ENCODE measurements at places on chromosomes 16 and 17. TPM values are rescaled to one million over a fixed set of nuclear protein-coding genes. Genes with fewer than 3 reads are reported as not detected.

The RPRML gene
- not detected for total RNA-seq

The MRPL58 gene
- 52.6 TPM for total RNA-seq

The SMPD3 gene
- total RNA-seq: 2.4 TPM

The WFDC1 gene
- total RNA-seq: 1.6 TPM

The LPO gene
- total RNA-seq: not detected

The SPNS3 gene
- total RNA-seq: not detected

The BICDL2 gene
- total RNA-seq: 12.1 TPM

The TBC1D3I gene
- not detected for total RNA-seq

The PLCG2 gene
- total RNA-seq: 9.2 TPM

The C17orf78 gene
- not detected for total RNA-seq

The LDHD gene
- 20.5 TPM for total RNA-seq

The DHX58 gene
- 9.1 TPM for total RNA-seq

The IL34 gene
- total RNA-seq: 5.0 TPM

The KRT12 gene
- total RNA-seq: not detected

The KRTAP16-1 gene
- total RNA-seq: not detected

The GPR179 gene
- under 0.01 TPM for total RNA-seq

The STH gene
- total RNA-seq: not detected

The GUCY2D gene
- not detected for total RNA-seq

The CES3 gene
- 1.3 TPM for total RNA-seq

The NHERF2 gene
- 77.1 TPM for total RNA-seq

The HIC1 gene
- total RNA-seq: 23.2 TPM

The TANGO6 gene
- 20.5 TPM for total RNA-seq

The VAT1 gene
- 125 TPM for total RNA-seq

The ZDHHC1 gene
- total RNA-seq: 33.3 TPM

The TP53TG3D gene
- total RNA-seq: 0.22 TPM

The MYH11 gene
- total RNA-seq: 63.2 TPM

The HSF5 gene
- 0.10 TPM for total RNA-seq

The EVPLL gene
- 0.89 TPM for total RNA-seq

The KRTAP1-5 gene
- not detected for total RNA-seq

The AHSP gene
- total RNA-seq: not detected

The MT1G gene
- total RNA-seq: 724 TPM

The CDH1 gene
- total RNA-seq: 287 TPM

The FN3K gene
- 13.3 TPM for total RNA-seq

The ADGRG3 gene
- total RNA-seq: 14.2 TPM

The FOXN1 gene
- total RNA-seq: not detected

The TNK1 gene
- total RNA-seq: 17.9 TPM

The ACAP1 gene
- total RNA-seq: 3.5 TPM

The ZCCHC14 gene
- total RNA-seq: 23.0 TPM

The SMIM5 gene
- total RNA-seq: 2.3 TPM

The HBA1 gene
- total RNA-seq: not detected

The PITPNM3 gene
- 10.9 TPM for total RNA-seq

The GINS2 gene
- total RNA-seq: 0.81 TPM

The MYH8 gene
- total RNA-seq: not detected

The KRT33A gene
- total RNA-seq: not detected

The ACBD4 gene
- 17.6 TPM for total RNA-seq

The JPT1 gene
- total RNA-seq: 23.4 TPM

The NKD1 gene
- total RNA-seq: 13.8 TPM

The CACNG3 gene
- total RNA-seq: not detected

The ENO3 gene
- 8.8 TPM for total RNA-seq

The ANKRD40CL gene
- total RNA-seq: not detected
